Activated CD8-positive, alpha-beta memory T cell treated with anti-CD3 and anti-CD28 coated beads for 1 hour (primary cell): ENCODE measurements at places on chromosomes 13 and 19.

- peak; percentile 12 for DNase-seq
These were observed 1.3 kb downstream of the TRIP10 start for GRCh38 chr19:6740589-6741343.

- DNase-seq, result no peak
These were observed 80.1 kb downstream of the IPO5 start for GRCh38 chr13:98033277-98034247.

DNA sequence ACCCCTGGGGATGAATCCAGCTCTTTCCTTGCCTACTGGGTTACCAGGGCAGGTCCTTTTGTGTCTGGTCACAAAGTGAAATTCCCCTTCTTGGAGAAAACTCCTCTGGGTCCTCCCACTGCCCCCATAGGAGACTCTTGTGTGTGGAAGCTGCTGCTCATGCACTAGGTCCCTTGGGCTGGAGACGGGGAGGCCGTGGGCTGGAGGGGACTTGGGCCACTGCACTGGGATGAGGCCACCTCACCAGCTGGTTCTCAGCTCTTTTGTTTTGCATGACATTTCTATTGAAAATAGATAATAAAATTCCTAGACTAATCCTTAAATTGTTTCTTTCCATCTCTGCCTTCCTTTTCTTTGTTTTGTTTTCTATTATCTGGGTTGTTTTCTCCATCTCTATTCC is 62.4 kb downstream of the TEX29 start:
- DNase-seq, result no peak

- no peak for DNase-seq
These were observed 3.8 kb downstream of the BLVRB start for GRCh38 chr19:40461669-40462221.

DNA sequence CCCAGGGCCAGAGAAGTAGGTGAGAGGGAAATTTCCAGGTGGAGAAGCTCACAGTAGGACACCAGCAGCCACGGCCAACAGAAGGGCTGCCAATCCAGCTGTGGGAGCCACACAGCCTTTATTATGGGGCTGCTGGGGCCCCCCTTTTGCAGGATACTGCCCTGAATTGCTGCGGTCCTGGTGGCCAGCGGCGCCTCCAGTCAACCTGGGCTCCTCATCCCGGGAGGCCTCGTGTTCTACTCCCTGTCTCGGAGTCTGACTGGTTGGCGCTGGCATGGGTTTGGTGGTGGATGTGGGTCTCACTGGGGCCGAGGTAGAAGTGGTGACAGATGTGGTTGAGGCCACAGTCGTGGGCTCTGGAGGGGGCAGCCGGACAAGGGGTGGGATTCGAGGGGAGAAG is 4.1 kb downstream of the LYPD3 start:
- no peak for DNase-seq

GRCh38 chr19:6047741-6048251 is 62.5 kb downstream of the RFX2 start:
- DNase-seq, result no peak

GRCh38 chr13:79803989-79804388 is 323.0 kb downstream of the NDFIP2 start:
- no peak for DNase-seq

DNA sequence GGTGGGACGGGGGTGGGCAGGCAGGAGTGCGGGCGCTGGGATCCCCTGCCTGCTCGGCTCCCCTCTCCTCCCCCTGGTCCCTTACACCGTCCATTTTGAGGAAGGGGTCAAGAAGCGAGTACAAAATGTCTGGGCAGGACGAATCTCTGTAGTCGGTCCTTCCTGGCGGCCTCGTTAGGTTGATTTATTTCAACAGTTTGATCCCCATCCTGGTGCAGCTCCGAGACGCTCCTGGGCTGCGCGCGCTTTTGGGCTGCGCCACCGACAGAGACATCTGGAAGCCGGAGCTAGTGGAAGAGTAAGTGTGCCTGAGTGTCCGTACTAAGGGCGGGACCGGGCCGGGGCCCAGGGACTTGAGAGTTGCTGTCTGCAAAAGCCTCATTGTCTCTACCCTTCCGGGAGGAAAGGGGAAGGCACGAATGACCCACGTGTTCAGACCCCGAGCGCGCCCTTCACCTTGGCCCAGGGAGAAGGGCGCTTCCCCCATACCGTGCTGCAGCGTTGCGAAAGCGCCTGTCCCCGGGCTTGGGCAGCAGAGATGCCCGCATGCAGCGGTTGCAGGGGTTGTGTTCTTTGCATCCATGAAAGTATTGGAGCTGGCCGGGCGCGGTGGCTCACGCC is 1.8 kb downstream of the ZNF114 start:
- no peak for DNase-seq

DNA sequence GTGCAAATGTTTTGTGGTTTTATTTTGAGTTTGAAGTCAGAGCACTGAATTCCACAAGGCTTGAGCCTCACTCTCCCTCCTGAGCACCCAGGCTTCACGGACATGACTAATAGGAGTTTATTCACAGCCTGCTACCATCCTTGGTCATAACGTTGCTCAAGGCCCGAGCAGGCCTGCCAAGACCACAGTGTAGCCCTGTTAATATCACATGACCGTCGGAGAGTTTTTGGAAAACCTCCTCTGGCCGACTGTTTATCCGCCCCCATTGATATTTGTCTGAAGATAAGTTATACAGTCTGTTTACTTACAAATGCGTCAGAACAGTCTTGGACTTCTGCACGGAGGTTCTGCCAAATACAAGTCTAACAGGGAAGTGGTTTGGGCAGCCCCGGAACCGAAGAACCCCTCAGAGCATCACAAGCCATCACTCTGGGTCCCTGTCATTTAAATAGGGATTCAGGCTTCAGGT is 89.9 kb downstream of the COL4A2 start:
- no peak for DNase-seq

GRCh38 chr13:23799945-23800344 is 89.3 kb downstream of the MIPEP start:
- DNase-seq, result no peak

DNA sequence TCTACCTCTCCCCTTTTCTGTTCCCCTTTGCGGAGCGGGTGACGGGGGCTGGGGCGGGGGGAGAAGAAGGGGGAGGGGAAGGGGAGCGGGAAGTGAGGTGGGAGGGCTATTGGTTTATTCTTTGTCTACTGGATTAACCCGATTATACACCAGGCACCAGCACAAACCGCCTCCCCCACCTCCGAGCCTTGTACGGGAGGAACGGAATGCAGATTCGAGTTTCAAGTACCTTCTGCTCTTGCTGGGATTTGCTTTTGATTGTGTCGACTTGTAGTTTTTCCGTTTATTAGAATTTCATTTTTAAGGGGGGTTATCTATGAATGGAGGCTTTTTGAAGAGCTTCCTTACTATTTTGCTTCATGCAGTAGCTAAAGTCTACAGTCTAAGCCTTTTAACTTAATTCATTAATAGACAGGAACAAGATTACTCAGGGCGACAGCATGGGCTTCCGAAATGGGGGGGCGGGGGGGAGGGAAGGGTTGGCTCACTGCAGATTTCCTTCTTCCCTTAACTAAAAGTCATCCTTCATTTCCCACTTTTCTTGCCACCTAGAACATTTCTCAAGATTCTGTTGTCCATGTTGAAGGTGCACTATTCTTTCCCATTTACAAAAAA is 937 bp upstream of the SPRY2 start:
- DNase-seq, result no peak

DNA sequence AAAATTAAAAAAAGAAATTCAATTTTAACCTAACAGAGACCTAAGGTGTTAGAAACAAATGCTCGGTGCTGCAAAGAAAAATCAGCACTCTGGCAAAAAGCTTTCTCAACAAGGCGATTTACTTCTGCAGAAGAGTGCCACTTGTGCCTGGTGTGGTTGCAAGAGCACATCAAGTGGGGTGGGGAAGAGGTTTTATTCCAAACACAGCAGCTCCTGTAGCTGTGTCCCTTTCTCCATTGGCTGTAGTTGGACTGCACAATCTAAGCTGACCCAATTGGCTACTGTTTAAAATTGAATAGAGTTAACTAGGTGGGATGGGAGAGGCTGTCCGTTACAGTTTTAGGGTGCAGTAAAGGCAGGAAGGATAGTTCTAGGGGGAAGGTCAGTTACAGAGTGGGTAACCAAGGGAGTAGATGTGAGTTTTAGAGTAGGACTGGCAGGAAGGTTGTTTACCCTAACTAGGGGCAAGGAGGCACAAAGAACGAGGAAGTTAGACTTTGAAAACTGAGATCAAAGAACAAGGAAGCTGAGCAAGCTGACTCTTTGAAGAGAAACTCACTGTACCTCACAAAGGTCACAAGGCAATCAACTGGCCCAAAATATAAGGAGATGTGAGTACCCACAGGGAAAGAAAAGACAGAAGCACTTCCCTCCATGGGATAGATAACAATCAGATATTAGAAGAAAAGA is 145.7 kb downstream of the LIG4 start:
- no peak for DNase-seq

DNA sequence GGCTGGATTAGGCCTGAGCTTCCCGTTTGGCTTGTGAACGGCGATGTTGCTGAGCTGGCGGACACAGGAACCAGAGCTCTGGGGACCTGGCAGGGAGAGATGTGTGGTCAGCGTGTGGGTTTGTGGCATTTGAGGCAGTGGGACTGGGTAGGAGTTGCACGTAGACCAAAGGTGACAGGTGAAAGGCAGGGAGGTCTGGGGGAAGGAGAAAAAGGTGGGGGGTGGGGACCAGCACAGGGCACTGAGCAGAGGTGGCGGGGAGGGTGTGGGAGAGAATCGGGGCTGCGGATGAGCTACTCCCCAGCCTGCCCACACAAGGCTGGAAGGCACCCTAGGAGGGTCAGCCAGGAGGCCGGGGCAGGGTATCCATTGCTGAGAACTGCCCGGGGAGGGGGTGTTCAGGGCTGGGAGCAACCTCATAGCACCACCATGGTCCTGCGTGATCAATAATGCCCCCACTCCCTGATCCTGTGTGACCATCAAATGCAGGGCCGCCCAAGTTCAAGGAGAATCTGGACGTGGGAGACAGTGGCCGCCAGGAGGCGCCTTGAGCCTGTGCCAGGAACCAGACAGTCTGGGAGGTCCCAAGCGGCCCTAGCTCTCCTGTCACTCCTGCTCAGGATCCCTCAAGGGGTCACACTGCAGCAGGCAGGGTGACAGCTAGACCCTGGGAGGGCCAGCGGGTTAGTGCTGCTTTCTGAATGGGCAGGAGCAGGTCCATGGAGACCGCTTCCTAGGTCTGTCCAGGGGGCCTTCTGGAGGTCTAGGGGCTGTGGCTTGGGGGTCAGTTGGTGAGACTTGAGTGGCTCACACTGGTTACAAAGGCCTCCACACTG is 12.8 kb upstream of the SELENOW start:
- DNase-seq, result no peak

GRCh38 chr13:66926200-66926850 is 303.8 kb downstream of the PCDH9 start:
- DNase-seq, result no peak

GRCh38 chr19:6963244-6963852 is 57.9 kb downstream of the MBD3L2B start:
- no peak for DNase-seq

DNA sequence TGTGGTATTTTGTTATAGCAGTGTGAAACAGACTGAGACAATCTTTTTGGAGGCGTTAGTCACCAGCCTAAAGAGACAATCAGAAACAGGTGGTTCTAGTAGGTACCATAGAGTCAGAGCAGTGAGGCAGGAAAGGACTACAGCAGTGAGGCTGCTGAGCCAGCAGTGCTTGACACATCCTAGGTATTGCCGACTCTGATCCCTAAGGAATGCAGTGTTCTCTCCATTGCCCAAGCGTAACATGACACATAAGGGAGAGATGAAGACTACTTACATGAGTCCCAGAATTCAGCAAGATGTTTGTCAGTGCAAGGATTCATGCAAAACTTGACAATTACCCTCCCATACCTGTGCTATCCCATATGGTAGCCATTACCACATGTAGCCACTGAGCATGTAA is 62.4 kb upstream of the XPO4 start:
- DNase-seq, result no peak

DNA sequence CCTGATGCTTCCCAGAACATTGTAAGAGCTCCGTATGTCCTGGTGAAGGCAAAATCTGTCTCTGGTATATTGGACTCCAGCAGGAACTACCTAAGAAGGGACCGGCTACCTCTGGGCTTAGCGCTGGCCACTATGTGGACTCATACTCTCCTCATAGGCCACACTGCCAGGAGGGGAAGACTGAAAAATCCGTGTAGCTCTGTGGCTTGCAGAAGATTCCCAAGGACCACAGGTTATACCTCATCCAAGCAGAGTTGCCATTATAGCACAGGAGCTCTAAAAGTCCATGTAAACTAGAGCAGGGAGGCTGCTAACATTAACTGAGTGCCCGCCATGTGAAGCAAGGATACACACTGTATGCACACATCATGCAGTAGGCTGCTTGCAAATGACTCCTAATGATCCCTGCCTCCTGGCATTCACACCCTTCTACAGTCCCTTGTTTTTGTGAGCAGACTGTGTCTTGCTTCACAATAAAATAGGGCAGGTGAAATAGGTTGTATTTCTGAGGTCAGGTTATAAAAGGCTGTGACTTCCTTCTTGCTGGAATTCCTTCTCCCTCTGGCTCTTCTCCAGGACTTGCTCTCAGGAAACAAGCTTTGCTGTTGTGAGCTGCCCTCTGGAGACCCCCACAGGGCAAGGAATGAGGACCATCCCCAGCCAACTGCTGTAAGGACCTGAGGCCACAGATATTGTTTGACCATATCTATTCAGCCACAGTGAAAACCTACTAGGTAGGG is 192.6 kb upstream of the UBL3 start:
- DNase-seq, result no peak

GRCh38 chr19:58304748-58305064 is 471 bp upstream of the ERVK3-1 start:
- DNase-seq, result no peak

GRCh38 chr13:40370661-40371060 is 295.8 kb downstream of the FOXO1 start:
- no peak for DNase-seq

GRCh38 chr19:32415669-32416068 is 10.1 kb downstream of the DPY19L3 start:
- DNase-seq, result no peak

DNA sequence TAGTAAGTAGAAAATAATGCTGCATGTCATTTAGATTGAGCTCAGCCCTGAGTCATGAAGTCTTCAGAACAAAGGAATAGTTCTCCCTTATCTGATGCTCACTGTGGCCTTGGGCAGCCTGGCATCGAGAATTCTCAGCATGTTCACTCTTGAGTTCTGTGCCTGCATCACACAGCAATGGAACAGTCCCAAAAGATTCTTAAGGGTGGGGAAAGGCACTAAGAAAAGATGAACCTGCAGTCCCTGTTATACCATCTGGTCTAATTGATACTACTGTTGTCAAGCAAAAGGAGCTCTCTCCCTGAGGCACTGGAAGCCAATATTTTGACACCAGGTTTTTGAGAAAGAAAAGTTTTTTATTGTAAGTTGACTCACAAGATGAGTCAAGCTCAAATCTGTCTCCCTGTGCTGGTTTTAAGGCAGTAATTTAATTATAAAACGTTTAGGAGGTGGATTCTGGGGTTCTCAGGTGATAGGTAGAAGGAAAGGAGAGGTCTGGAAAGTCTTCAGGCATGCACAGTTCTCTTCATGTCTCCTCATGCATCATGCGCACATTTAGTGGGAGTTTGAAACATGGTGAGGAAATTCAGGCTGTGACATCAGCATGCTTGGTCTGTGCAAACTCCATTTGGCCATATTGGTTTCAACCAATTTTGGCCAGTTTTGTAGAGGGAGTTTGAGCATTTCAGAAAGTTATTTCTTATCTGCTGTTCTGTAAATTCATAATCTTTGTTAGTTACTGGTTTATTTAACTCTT is 38.1 kb upstream of the ZNF766 start:
- DNase-seq, result no peak
